ENCODE measurements at places on chromosomes 13 and 19. TPM values are rescaled to one million over a fixed set of nuclear protein-coding genes. Genes with fewer than 3 reads are reported as not detected.

DNA sequence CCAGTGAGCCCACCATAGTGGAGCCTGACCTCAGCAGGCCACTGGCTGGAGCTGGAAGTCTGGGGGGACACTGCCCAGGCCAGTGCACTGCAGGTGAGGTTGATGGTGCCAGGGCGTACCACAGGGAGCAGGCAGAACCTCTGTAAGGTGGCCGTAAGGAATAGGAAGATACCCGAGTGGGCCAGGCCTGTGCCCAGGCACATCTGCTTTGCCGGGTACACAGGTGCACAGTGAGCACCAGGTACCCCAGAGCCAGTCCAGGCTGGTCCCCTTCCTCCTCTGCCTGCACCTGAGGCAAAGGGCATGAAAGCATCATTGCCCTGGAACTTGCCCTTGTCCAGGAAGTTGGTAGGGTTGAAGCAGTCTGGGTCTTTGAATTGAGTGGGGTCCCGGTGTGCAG lies 9.5 kb downstream of the EGLN2 start:
- H3K27me3 ChIP-seq = no peaks in the 10 kb centered on the region
- DNase-seq = no peak

GRCh38 chr13:21218351-21219035 lies 42.0 kb downstream of the MRPL57 start:
- peak; percentile 68 for DNase-seq
- peaks cover 16% of the 10 kb centered on the region for H3K4me1 ChIP-seq
- H3K27ac ChIP-seq = no peak overlapping the region

C2CD4C gene
- not detected for total RNA-seq

LGI4 gene
- total RNA-seq = 0.29 TPM

CYP2A7 gene
- not detected for total RNA-seq
